Endodermal cell (in vitro differentiated cells): ENCODE measurements at places on chromosomes 5 and 9.

GRCh38 chr9:132970324-132971062 lies 8.0 kb upstream of the GFI1B start:
- DNase-seq, result no peak

DNA sequence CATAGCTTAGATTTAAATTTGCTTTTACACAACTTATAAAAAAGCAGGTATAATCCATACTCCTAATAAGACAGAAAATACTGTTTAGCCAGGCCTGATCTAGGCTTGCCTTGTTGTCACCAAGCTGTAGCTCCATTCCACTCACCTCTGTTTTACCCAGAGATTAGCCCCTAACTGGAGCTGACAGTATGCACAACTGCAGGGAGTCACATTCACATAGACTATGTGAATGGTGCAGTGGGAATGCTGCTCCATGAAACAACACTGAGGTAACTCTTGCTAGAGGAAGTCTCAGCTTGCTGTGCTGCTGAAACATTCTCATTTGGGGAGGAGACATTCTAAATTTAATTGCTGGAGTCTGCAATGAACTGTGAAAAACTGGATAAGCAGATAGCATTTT lies 209.1 kb downstream of the TMEM232 start:
- DNase-seq, result peak; percentile 72

GRCh38 chr9:4799775-4800174 lies 7.0 kb downstream of the RCL1 start:
- DNase-seq, result no peak

GRCh38 chr9:8864545-8864896 lies 1064.9 kb upstream of the DMAC1 start:
- DNase-seq, result no peak

DNA sequence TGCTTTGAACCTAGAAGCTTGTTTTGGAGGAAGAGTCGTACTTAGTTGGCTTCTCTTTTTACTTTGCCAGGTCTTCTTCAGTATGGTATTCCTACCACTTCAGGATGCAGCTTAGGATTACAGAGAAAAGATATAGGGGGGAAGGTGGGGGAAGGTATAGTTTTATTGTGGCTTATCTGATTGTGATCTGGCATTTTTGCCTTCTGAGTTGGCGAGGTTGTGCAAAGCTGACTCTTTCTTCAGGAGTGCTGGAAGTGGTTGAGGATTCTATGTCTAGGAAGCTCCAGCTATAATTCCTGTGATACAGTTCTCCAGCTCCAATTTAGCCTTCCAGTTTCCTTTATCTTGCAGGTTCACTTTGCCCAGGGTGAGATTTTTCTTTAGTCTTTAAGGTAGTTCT lies 7.0 kb downstream of the CDC42SE2 start:
- no peak for DNase-seq

DNA sequence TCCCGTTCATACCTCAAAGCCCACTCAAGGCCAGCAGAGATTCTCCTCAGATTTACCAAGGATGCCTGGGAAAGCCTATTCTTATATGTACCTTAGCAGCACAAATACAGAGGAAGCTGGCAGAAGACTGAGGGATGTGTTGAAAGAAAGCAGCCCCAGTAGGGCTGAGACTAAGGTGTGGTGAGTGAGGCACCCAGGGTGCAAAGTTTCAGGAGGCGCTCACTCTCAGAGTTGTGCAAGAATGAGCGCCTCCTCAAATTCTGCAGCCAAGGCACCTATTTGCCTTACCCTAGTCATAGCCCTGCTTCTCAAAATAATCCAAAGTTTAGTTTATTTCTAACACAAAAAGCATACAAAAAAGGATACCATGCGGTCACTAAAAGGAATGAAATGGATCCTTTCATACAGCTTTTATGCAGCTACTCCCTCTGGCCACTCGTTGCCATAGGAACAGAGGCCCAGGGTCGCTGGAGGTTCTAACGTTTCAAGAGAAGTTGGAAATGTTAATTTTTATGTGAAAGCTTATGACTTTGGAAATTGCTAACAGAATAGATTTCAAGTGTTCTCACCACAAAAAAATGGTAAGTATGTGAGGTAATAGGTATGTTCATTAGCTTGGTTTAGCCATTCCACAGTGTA lies 79.7 kb upstream of the SMIM23 start:
- peak; percentile 22 for DNase-seq

GRCh38 chr5:71873191-71873591 lies 154.1 kb downstream of the CARTPT start:
- DNase-seq, result no peak

GRCh38 chr9:76200315-76200714 lies 193.9 kb downstream of the RFK start:
- no peak for DNase-seq

DNA sequence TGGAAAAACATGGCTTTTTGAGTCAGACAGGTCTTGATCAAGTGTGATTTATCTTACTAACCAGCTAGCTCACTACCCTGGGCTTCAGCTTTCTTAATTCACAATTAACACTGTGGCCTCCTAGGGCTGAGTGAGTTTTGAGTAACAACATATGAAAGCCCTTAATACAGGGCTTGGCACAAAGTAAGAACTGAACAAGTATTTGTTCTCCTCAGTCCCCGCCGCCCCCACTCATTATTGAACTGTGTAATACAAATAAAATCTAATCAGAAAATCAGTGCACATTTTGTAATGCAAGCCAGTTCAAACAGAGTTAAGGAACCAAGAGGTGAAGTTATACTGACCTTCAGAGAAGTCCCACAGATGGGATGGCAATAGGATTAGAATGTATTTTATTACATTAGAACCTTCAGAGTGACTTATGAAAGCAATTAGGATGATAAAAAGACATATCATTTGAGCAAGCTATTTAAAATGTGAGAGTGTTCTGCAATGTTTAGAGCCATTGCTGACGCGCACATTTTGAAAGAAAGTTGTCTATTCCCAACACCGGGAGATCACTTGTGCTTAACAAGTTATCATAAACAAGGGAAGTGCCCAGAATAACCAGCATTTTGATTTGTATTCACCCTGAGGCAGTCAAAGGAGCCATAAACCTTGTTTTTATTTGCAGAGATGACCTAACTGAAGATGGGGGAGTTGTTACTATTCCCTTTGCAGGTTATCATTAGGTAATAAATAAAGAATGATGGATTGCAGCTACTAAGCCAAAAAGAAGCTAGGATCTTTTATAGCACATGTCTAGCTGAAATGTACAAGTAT lies 19.4 kb downstream of the ADAMTS16 start:
- no peak for DNase-seq

GRCh38 chr9:95129476-95130291 lies 187.8 kb downstream of the FANCC start:
- no peak for DNase-seq

DNA sequence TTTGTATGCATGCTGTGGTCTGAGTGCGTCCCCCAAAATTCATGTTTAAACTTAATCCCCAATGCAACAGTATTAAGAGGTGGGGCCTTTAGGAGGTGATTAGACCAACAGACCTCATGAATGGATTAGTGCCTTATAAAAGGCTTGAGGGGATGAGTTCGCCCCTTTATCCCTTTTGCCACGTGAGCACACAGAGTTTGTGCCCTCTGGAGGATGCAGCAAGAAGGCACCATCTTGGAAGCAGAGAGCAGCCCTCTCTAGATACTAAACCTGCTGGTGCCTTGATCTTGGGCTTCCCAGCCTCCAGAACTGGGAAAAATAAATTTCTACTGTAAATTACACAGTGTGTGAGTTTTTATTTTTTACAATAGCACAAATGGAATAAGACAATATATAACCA lies 177.1 kb upstream of the SPRY4 start:
- DNase-seq, result no peak

DNA sequence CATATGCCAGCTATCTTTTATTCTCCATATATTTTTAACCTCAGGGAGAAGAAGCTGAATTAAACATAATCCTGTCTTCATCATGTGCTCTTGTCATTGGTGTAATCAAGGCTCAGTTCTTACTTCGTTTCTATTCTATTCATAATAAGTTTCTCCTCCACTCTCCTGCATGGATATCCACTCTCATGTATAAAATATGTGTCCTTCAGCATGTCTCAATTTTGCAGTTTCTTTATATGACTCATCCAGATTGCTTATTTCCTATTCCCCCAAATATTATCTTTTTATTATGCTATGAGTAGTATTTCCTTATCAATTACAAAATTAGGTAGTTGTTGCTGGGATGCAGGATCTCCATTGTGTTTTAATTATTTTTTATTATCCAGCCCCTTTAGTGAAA lies 643.7 kb upstream of the ACO1 start:
- DNase-seq, result no peak

DNA sequence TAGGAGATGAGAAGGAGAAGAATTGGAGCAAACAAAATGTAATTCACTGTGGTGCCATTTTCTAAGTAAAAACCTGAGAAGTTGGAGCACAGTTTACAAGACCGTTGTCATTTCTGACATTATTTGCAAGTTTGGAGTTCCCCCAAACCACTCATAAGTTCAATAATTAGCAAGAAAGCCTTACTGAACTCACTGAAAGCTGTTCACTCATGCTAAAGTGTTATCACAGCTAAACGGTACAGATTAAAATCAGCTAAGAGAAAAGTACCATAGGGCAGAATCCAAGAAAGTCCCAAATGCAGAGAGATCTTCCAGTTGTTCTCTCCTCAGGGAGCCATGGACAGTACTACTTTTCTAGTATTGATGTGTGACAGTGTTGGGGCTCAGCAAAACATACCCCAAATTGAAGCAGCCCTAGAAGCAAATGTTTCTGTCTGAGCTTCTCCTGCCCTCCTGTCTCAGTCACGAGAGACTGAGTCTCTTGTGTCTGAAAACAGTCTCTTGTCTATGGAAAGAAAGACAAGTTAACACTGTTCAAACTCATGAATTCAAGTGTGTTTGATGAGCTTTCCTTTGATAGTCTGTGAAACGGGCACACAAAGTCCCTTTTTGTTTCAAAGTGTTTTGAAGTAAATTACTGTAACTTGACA lies 221.2 kb downstream of the GABRG2 start:
- no peak for DNase-seq

GRCh38 chr5:41858890-41859289 lies 11.3 kb downstream of the OXCT1 start:
- DNase-seq, result no peak

DNA sequence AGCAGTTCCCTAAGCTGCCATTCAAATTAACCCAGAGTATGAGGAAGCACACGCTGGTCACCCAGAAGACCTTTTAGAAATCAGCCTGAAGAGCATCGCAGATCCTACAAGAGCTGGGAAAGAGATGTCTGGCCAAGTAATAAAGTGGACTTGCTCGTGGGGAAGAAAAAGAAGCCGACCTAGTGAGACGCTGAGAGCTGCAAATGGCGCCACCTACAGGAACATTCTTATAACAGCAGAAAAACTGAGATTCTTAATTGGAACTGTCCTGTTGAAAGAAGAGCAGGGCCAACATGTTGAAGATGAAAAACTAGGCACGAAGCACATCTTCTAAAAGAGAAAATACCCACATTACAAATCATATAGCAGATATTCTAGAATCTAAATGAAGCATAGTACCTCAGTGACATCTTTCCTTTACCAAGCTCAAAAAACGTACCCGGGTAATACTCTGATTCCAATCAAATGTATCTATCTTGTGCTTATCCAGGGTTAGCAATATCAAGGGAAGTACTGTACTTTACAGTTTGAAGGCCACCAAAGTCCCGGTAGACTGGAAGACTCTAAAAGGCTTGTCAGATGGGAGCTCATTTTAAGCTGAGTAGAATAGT lies 3.9 kb upstream of the GNAQ start:
- DNase-seq, result peak; percentile 74

DNA sequence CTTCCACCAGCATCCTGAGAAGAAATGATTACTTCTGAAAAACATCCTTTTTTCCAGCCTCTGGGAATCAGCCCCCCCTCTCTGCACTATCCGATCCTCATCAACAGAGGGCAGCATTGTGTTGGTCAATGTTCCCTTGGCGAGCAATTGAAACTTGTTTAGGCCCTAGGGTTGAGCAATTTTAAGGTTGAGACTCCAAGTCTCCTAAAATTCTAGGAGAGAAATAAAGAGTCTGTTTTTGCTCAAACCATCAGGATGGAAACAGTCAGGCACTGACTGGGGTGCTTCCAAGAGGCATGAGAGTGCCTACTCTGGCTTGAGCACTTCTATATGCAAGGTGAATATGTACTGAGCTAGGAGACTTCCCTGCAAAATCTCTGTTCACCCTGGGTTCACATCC lies 12.4 kb upstream of the CYFIP2 start:
- peak; percentile 89 for DNase-seq

GRCh38 chr9:122111413-122112085 lies 18.4 kb upstream of the TTLL11 start:
- no peak for DNase-seq

GRCh38 chr5:143124593-143124992 lies 278.9 kb downstream of the NR3C1 start:
- no peak for DNase-seq

DNA sequence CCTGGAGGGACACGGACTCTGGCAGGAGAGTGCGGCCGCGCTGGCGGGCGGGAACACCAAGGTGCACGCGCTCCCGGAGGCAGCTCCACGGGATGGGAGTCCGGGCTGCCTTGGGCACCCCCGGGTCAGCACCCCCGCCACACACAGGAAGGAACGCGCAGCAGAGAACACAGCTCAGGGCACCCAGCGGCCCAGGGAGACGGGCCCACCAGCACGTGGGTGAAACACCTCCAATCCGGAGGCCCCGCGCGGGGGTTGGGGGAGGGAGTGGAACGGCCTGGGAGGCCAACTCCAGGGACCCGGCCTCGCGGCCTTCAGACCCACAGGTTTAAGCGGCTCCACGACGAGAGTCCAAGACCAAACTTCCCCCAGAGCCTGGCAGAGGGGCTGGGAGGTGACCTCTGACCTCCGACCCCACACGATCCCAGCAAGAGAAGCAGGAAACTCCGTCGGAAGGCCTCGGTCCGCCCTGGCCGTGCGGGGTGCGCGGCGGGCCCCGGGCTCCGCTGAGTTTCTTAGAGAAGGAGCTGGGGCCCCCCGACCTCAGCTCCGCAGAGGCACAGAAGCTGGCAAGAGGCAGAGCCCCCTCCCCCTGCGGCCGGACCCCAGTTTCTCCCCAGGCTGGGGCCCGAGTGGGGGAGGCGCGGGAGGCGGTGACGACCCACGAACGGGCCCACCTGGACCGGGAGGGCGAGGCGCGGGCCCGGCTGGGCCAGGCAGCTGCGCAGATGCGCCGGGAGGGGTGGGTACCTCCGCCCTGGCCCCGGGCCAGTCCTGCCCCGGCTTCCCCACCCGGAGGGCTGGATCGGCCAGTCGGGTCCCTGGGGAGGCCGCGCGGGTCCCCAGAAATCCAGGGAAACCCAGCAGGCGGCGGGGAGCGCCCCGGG lies 851 bp downstream of the NACC2 start:
- peak; percentile 73 for DNase-seq

DNA sequence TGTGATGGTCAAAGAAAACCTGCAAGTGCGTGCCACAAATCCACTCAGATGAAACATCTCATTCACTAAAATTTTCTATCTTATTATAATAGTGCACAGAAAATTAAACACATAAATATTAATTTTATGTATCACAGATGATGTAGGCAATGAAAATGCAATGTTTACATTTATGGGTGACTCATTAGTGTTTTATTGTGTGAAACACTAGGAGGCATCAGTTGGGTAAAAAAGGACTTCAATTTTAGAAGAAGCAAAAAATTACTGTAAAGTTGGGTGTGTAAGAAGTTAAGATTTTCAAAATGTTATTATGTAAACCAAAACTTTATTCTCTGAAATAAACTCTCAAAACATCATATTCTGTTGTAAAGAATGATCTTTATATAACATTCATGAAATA lies 4.0 kb downstream of the MEF2C start:
- DNase-seq, result no peak

- DNase-seq, result no peak
These were observed 55.0 kb downstream of the PAPPA start for GRCh38 chr9:116208417-116209232.
